ENCODE measurements at places on chromosomes 12 and 14.

DNA sequence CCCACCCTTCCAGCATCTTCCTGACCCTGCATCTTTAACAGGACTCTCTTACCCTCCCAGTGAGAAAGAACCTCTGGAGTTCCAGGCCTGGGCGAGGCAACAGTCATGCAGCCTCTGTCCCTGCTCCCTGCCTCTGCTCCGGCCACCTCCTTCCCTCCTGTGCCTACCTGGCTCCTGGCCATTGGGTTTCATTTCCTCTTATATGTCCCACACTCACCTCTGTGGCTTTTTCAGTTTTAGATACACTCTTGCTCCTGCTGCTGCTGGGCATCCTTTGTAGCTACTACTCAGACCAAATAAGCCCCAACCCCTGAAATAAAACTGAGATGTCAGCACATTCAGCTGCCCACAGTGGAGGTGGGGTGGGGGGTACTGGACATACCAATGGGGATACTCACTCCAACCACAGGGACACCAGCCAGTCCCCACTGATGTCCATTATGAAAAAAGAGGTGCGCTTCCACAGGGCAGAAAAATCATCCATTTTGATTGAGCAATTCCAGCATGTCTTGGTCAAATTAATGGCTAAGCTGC, 99.1 kb upstream of the NRXN3 start:
- no peak for DNase-seq

- DNase-seq: no peak
These were observed 888 bp upstream of the CCDC197 start for GRCh38 chr14:93996130-93996695.

DNA sequence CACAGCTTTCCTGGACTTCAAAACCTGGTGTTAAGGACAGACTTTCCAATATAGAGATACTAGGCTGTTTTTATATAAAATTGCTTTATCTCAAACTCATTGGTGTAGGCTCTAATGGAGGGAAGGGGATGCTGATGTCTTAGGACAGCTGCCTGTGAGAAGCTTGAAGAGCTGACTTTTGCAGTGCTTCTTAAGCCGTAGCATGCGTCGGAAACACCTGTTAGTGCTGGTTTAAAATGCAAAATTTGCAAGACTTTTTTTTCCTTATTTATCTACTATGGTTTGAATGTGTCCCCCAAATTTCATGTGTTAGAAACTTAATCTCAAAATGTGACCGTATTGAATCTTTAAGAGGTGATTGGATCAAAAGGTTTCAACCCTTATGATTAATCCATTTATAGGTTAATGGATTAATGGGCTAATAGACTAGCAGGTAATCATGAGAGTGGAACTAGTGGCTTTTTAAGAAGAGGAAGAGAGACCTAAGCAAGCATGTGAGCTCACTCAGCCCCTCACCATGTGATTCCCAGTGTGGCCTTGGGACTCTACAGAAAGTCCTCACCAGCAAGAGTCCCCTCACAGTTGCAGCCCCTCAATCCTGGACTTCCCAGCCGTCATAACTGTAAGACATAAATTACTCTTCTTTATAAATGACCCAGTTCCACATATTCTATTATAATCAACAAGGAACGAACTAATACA, 60.9 kb upstream of the FUT8 start:
- DNase-seq: no peak

DNA sequence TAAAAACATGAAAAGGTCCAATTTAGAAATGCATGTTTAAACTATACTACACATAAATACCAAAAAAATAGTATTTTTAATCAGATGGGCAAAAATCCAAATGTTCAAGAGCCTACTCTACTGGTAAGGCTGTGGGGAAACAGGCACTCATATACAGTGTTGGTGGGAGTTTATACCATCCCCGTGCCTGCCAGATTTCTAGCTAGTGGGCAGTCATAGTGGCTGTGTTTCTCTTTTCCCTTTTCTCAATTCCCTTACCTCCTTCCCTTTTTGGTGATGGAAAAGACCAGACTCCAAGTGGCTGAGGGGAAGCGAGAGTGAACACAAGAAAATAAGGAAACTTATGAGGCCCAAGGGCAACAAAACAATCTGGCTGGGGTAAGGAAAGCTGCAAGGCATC, 14.7 kb downstream of the ZNF641 start:
- DNase-seq: no peak

DNA sequence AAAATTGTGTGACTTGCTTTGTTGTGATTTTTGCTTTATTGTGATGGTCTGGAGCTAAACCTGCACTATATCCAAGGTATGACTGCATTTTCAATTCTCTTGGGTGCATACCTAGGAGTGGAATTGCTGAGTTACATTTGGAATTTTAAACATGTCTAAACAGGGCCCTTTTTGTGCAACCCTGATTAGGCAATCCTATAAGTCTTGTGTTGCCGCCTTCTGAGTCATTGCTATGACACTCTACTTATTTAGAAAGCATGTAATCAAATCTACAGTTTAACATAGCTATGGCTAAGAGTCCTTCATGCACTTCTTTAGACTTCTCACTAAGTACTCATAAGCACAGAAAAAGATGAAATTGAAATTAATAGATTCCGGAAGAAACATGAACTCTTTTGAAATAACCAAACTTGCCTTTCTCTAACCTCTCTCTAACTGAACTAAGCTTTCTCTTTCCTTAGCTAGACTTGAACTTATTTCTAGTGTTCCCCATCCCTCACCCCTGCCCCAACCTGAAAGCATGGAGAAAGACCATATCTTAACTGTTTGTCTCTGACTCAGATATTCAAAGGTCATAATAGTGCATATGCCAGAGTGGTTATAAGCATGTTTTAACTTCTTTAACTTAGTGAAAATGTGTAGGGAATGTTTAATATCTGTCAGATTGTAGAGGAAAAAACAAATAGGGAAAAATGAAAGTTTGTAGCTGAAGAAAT, 203.0 kb downstream of the SNAPC1 start:
- DNase-seq: no peak

Data from activated CD4-positive, alpha-beta memory T cell treated with anti-CD3 and anti-CD28 coated beads for 36 hours (primary cell).